Fibroblast of skin of abdomen (primary cell): ENCODE measurements at places on chromosomes 16 and 17.

DNA sequence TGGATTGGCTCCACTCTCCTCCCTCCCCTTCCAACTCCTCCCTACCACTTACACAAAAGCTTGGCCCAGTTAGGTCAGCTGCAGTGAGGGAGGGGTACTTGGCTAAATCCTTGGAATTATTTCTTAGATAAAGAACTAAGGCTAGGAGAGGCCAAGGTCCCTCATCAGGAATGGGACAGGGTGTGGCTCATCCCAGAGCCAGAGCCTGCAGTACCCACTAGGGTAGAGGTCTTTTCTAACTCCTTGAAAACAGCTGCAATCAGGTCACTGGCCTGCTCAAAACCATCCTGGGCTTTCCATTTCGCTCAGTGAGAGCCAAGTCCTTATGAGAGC, 1.9 kb upstream of the SLC46A1 start:
- no peak for DNase-seq

DNA sequence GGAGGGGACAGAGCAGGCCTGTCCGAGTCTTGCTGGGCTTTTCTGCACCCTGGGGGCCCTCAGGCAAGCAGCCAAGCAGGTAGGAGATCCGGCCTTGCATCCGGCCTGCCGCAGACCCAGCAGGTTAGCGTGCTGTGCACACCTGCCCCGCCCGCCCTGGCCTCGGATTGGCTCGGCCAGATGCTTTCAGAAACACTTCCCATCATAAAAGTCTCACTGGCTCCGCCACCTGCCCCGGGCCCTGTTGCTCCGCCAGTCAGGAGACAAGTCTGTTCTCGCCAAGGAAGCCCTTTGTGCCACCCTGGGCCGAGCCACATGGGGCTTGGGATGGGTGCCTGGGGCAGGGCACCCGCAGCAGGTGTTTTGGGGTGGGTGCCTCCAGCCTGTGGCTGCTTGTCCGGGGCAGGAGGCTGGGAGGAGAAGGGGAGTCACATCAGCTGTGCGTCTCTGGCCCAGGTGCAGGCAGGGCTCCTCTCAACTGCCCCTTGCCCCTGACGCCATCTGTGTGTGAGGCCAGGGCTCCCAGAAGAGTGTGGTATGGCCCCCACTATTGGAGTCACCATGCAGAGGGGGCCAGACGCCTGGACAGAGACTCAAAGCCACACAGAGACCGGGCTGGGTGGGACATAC, 228.2 kb upstream of the GSE1 start:
- DNase-seq: no peak

DNA sequence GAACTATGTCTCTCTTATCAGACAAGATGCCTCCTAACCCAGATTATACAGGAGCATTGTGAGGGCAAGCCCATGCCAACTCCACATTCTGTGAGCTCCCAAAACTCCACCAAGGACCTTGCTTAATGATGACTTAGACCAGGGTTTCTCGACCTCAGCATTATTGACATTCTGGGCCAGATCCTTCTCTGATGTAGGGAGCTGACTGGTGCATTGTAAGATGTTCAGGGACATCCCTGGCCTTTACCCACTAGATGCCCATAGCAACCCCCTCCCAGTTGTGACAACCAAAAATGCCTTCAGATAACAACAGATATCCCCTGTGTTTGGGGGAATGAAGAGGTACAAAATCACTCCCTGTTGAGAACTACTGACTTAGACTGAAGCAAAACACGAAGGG, 43.6 kb downstream of the HOXB1 start:
- no peak for DNase-seq

DNA sequence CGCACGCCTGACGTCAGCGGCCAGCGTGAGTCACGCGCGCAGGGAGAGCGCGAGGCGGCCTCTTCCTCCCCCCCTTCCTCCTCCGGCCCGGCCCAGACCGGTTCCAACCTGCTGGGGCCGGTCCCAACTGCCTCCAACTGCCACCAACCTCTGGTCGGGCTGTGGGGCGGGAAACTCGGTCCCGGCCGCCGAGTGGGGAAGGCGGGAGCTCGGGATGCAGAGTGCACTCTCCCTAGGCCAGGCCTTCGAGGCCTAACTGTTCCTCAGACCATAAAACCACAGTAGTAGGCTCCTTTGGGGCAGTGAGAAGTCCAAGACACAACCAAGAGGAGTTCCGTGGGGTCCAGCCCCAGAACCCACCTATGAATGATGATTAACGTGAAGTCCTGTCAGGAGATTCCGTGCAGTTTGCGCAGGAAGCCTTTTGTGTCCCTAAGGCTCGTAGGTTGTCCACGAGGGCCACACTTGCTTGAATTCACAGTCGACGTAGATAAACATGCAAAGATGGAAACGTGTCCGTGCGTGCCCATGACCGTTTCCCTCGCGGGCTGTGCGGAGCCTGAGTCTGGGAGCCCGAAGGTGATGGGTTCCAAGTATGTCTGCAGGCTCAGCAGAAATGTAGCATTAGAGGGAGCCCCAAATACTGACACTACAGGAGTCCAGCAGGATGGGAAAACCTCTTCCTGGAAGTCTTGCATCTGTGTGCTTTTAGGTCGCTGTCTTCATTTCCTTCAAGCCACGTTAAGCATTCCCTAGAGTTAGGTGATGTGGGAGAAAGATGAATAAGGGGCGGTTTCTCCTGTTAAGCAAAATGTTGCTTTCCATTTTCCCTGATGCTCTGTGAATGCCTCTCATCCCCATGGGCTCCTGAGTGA, 647 bp downstream of the UNK start:
- DNase-seq: peak; percentile 93

- no peak for DNase-seq
Measured at GRCh38 chr16:79296491-79296890, 304.0 kb downstream of the MAF start.

GRCh38 chr17:77437017-77437416, 296.2 kb downstream of the SEC14L1 start:
- DNase-seq: peak; percentile 89

DNA sequence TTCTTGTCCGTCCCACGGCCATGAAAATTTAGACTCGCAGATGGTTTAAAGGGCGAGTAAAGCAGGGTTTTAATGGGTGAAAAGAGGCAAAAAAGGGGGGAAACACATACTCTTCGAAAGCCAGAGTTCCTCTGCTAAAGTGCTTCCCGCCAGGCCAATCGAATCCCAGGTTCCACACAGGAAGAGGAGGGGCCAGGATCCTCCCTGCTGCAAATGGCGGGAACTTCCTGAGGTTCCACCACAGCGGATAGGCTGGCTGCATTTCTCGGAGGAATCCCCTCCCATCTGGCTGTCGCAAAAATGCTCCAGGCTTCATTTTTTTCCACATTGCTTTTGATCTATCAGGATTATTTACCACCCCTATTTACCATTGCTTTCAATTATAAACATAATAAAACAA, 670.1 kb upstream of the CA10 start:
- no peak for DNase-seq

DNA sequence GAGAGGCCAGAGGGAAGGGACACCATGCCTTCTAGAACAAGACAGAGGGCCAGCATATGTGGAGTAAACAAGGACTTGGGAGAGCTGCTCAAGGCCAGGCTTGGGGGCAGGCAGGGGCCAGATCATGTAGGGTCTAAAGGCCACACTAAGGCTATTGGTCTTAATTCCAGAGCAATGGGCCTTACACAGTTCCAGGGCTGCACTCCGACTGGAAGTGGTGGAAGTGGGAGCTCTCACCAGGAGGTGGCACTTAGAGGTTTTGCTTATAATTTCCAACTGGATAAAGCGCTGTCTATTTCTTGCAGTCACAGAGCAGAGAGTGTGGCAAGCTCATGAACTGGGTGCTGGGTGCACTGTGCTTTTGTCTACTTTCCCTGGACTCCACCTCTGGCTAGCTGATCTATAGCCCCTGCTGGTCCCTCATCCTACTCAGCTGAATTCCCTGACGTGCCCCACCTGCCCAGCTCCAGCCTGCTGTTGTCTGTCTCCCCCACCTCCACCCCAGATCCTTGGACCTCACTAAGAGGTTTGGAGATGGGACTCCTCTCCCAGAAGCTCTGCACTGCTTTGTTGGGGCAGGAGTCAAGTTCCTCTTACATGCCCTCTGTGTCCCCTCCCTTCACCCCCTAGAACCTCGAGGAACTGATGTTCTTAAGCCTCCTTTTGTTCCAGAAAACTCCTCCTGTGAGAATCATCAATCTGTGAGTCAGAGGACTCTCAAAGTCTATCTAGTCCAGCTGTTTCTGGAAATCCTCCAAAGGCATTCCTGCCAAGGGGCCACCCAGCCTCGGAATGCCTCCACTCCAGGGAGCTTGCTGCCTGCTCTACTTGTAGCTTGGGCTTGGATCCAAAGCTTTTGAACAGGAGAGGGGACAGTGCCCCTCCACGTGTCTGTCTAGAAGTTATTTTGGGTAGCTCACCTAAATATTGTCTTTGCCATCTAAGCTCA, 48.1 kb upstream of the KSR1 start:
- DNase-seq: peak; percentile 75

- DNase-seq: peak; percentile 26
Measured at GRCh38 chr17:78789149-78789662, 7.1 kb upstream of the CYTH1 start.

- peak; percentile 23 for DNase-seq
Measured at GRCh38 chr17:50304781-50305404, 30.6 kb downstream of the TMEM92 start.
